ENCODE measurements at places on chromosomes 2 and 18.

- no peak for DNase-seq
Observed at GRCh38 chr2:223932816-223933800, 12.0 kb downstream of the WDFY1 start.

- DNase-seq, result no peak
Observed at GRCh38 chr2:1527153-1527992, 114.1 kb downstream of the TPO start.

DNA sequence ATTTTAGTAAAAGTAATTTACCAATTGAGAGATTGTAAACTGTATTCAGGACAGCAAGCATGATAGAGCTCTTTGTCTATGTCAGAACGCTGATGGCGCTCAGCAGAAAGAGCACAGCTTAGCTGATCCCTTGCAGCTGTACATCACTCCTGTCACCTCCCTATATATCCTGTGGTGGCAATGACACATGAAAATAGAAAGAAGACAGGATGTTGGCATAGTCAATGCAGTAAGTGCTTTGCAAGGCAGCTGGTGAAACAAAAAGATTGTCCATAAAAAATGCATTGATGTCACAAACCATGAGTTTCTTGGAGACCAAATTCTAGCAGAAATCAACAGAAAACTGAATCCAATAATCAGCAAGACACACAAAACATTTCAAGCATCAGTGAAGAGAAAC is 221.5 kb downstream of the RIT2 start:
- DNase-seq, result no peak

GRCh38 chr2:12577091-12577490 is 139.6 kb upstream of the TRIB2 start:
- DNase-seq, result no peak

GRCh38 chr2:234191819-234192407 is 141.4 kb downstream of the SPP2 start:
- DNase-seq, result no peak

DNA sequence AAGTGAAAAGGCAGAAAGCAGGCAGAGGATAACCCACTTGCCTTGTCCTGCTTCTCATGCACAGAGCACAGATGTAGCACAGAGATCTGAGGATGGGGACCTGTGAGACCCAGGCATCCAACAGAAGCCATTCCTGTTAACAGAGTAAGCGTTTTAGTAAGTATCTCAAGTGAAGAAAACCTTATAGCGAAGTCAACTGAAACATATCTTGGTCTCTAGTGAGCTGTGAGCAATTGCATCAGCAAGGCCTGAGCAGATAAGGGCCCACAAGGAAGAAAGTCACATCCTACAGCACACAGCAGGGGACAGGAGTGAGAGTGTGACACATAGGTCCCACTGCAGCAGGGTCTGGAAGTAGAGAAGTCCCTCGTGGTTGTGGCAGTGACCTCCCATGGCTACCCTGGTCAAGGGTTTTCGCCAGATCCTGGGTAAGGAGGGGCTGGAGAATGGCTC is 248.7 kb upstream of the TNP1 start:
- DNase-seq, result no peak

- no peak for DNase-seq
Observed at GRCh38 chr2:54047658-54048057, 67.8 kb upstream of the ACYP2 start.

- no peak for DNase-seq
Observed at GRCh38 chr2:30722936-30723725, 84.1 kb downstream of the CAPN13 start.

DNA sequence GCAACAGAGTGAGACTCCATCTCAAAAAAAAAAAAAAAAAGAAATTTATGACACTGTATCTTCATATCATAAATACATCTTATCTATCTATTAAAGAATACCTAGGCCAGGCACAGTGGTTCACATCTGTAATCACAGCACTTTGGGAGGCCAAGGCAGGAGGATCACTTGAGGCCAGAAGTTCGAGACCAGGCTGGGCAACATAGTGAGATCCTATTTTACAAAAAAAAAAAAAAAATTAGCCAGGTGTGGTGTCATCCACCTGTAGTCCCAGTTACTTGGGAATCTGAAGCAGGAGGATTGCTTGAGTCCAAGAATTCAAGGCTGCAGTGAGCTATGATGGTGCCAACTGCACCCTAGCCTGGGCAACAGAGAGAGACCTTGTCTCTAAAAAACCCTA is 95.0 kb downstream of the HNRNPLL start:
- no peak for DNase-seq

- DNase-seq, result no peak
Observed at GRCh38 chr2:9076210-9076609, 72.7 kb upstream of the MBOAT2 start.

DNA sequence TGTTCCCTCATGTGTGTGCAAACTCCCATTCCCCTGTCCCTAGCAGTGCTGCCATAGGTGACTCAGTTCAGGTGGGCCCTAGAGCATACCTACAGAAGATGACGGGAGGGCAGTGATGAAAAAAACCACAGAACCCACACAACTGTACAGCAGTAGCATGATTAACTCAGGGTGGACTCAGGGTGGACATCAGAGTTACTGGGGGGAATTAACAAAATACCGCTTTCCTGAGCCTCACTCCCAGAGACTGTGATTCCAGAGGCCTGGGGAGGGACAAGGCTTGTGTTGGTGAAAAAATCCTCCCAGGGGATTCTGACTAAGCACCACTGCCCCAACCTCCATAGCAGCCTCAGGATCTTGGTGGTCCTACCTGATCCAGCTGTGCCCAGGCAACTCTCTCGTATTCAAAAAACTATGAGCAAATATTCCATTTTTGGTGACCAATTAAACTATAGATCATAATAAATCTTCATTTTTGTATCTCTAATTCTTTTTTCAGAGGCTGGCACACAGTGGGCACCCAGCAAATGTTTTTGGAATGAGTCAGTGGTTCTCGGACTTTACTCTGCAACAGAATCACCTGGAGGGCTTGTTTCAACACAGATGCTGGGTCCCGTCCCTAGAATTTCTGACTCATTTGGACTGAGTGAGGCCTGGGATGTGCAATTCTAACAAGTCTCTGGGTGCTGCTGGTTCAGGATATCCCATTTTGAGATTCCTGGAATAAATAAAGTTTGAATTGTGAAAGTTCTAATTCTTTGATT is 84.1 kb upstream of the NABP1 start:
- DNase-seq, result no peak

DNA sequence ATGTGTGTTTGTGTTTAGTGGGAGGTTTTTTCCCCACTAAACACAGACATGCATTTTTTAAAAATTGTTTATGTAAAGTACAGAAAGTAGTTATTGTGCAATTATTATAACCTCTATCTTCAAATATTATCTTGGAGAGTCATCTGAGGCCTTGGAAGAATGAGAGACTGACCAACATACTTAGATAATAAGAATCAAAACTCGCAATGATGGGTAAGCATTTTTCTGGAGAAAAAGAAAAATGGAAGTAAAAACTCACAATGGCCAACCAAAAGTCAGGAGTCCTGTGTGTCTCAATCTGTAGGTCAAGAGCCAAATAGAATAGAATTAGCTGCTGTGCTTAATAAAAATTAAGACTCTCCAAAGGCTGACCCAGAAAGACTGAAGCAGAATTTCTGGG is 43.0 kb downstream of the MEMO1 start:
- no peak for DNase-seq

DNA sequence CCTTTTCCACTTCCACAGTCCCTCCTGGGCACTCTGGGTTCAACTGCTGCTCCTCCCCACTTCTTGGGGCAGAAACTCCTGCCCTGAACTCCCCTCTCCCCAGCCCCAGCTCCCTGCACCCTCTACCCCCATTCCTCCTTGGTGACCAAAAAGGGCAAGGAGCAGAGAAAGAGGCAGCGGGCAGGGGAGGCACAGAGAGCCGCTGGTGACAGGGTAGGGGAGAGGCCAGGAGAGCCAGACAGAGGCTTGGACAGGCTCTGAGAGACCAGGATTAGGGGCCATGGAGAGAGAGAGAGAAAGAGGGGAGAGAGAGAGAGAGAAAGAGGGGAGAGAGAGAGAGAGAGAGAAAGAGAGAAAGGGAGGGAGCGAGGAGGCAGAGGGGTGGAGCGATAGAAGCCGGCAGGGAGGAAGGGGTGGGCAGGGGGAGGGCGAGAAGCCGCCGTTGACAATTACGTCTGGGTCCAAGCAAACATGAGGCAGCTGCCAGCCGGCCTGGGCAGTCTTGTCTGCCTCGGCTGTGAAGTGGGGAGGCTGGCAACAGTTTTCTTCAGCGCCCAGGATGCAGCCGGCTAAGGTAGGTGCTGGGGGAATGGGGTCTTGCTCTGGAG is at the start of gene KCNIP3:
TSS of gene KCNIP3 (plus strand) at position 468 of the 608 bp plus-strand sequence. CDS start at position 560, 92 bp downstream.
- DNase-seq, result no peak

GRCh38 chr2:230921806-230922595 is 3.0 kb downstream of the GPR55 start:
- DNase-seq, result no peak

DNA sequence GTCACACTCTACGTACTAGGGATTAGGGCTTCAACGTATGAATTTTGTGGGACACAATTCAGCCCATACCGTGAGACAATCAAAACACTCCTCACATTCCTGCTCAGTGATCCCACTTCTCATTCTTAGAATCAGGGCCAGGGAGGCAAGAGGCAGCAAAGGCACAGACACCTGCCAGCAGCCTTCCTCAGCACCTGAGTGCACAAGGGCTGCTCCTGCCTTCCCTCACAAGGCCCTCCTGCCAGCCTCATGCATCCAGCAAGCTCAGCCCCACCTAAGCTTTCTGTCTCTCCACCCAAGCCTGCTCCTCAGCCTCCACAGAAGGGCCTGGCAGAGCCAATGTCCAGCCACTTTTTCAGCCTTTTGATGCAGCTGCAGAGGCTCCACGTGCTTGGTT is 141.6 kb downstream of the SP3 start:
- no peak for DNase-seq

DNA sequence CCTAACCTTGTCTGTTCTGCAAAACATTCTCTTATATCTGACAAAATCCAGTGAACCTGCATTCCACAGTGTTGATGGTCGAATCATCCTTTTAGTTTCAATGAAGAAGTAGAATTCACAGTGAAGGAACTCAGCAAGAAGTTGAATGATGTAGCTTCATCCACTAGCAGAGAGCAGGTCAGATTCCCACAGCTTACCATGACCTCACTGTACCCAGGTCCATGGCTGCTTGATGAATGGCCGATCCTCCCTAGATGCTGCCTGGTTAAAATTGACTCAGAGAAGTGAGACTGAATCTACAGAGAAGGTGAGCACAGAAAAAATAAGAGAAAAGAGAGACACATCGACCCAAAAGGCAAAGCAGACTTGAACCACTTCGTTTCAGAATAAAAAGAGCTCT is 906.0 kb upstream of the CHAC2 start:
- no peak for DNase-seq

GRCh38 chr2:19839438-19839837 is 62.3 kb downstream of the TTC32 start:
- no peak for DNase-seq

DNA sequence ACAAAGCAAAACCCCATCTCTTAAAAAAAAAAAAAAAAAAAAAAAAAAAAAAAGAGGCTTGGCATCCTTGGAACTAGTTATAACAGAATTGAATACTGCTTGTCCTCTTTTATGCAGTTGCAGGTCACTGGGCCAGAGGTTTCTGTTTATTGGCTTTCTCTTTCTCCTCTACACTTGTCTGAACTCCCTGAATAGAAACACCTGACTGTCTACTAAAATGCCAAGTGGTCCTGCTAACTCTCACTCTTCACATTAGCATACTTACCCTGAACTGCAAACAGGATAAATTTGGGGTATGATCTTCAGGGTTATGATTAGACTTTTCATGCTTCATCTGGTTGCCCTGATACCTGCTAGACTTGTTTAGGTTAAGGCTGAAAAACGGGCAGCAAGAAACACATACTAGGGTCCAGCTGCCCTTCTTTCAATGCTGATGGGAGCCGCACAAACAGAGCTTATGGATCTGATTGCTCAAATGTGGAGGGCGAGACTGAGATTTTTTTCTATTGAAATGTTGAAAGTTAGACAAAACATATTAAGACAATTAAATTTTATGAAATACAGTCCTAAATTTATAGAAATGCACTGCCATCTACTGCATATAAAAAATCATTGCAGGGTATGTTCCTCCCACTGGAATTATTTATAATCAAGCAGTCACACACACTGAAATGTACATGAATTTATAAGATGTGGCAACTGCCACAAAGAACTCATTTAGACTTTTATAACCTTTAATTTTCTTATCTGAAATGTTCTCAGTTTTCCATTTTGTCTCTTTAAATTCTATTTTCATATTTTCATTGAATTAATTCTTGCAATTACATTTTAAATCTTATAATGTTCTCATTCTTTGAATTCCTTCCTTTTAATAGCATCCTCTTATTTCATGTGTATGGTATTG is 40.8 kb downstream of the GTF3C3 start:
- DNase-seq, result no peak

DNA sequence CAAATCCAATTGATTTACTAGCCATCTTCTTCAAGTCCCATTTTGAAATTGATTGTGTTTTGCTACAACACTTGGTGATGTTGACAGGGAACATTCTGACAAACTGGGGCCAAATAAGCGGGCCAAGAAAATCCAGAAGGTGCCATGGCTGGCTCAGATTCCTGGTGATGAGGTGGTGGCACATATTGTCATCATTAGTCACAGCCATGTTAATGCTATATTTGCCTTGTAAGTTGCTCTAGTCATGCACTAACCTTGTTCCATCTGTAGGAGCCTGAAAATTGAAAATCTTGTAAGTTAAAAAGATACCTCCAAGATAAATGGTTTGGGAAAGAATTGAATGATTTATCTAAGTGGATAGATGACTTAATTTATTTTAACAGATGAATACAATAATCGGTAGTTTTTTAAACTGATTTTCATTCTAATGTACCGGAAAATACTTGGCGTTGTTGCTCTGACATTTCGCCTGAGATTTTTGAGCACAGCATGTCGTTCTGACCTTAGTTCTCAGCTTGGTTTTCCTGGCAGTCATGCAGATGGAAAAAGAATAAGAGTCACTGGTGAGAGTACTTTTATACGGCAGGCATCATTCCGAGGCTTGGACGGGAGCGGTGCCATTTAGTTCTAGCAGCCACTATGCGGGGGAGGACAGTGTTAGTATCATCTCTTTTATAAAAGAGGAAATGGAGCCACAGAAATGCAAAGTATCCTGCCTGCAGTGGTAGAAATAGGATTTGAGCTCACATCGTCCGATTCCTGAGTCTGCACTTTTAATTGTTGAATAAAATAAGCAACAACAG is 133.9 kb downstream of the ZNF532 start:
- no peak for DNase-seq

DNA sequence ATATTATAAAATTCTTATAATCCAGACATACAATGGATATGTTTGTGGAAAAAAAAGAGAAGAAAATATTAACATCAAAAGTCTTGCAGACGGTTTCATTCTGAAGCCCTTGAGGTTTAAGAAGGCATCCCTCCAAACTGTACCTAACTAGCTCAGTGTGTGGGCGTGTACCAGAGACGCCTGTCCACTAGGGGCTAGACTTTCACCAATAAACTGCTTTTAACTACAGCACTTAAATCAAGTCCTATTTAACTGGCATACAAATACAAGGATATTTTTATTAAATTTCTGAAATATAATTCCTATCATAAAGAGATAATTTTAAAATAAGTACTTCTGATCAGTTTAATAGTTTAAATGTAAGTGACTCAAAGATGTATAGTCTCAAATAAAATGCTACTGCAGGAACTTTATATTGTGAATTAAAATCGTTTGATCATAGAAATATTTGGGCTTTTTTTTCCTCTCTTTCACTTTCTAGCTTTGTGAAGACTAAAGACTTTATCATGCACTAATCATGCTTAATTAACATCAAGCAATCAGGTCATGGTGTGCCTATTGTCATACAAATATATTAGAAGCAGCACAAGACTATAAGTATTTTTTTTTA is 437.7 kb downstream of the SATB2 start:
- no peak for DNase-seq

Measured in activated T-cell treated with anti-CD3 and anti-CD28 coated beads for 1 hour (primary cell).